ENCODE measurements at places on chromosomes 4 and X.

DNA sequence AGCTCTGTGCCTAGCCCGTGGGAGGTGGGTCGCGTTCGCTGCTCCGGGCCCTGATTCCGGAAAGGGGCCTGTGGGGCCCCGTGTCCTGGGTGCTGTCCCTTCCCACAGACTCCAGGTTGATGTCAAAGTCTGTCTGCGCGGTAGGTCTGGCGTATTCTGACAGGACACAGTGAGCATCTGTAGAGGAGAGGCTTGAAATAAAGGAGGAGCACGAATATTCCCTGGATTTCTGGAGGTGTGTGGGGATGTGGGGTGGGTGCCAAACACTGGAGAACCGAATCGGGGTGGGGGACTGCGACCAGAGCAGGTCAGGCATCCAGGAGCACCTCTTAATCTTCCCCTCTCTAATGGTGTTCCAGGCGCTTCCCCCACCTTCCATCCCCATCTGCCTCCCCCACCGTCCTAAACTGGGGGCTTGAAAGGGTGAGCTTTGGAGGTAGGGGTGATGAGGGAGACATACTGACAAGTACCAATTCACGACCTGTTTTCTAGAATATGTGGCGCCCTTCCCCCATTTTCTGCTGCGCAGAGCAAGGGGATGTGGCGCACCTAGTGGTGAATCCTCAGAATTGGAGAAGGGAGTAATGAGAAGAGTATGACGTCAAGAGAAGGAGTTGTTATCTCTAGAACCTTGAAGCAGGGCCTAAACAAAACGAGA lies 877 bp downstream of the GPRASP1 start:
- peak; percentile 28 for DNase-seq

DNA sequence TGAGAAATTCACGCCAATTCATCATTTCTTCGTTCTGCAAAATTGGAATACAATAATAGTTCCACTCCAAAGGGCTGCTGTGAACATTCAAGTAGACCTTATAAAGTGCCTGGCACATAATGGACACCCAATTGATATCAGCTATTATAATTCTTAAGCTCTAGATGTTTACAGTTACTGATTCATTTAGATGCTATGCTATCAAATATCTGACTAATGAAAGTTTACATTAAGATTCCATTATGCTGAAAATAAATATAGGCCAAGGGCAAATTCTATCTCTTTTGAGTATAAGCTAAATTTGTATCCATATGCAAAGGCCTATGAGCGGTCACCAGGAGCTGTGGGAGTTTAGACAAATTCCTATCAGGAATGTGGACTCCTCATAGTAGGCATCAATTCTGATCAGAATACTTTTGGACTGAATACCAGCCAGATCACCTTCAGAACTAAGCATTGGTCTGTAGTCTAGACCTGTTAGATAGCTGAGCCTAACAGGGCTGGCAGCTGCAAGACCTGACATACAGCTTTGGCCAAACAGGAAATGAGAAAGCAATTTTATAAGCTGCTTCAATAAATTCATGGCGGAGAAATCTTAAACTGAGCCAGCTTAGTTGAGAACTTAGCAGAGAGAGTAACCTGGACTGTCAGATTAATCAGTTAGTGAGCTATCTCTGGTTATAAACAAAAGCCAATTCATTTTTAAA lies 384.3 kb upstream of the ACTRT1 start:
- DNase-seq = no peak

DNA sequence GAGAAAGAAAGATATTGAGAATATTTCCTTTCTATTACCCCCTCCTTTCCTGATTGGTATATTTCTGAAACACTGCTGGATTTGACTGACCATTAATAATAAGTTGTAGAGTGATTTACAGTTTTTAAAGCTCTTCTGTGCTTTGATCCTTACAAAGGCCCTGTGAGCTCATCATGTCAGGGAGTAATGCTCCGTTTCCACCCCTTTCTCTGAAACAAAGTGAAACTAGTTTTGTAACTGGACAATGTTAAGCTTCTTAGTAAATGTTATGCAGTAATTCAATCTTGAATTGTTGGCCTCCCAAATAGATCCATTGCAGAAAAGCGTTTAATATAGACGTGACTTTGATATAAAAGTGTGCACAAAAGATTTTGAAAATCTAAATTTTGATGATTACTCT lies 190.1 kb upstream of the GNPDA2 start:
- DNase-seq = no peak

- no peak for DNase-seq
These were observed 123.6 kb upstream of the CPEB2 start for GRCh38 chr4:14878681-14879080.

- DNase-seq = no peak
These were observed 130.0 kb downstream of the AWAT2 start for GRCh38 chrX:69919749-69920148.

- DNase-seq = no peak
These were observed 1.8 kb downstream of the PPP1R2C start for GRCh38 chrX:42776195-42776594.

DNA sequence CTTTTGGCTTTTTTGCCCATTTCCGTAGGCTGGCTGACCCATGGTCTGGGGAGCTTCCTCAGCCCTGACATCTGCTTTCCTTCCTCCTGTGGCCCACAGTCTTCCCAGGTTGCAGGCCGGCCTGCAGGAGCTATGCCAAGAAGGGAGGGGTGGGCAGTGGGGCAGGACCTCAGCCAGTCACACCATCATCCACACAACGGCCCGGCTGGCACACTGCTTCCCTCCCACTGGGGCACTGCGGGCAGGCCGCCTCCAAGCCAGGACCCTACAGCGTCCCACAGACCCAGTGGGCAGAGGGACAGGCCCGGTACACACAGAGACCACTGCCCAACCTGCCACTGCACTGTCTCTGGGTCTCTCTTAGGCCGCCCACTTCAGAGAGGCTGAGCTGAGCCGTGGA lies 38.0 kb downstream of the CTBP1 start:
- no peak for DNase-seq

DNA sequence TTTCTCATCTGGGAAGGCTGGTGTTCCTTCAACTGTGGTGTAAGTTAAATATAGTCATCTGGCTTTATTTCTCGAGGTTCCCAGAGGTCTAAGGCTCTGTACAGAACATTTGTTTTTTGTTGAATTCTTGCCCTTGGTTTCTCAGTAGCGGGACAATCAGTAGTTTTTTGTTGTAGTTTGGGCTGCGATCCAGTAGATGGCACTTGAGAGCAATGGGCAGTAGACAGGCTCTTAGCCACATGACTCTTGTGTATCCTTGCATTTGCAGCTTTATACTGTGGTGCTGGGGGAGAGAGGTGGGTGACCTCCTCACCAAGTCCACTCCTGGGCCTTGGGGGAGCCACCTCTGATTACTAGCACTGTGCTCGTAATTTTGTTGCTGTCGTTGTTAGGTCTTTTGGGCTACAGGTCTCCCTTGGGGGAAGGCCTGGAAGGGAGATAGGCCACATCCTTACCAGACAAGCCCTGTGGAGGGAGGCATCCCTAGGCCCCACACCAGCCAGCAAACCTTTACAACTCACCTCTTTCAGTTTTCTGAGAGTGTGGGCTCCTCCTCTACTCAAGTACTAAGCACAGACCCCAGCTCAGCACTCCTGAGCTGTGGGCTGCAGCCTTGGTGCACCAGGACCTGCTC lies 8.1 kb downstream of the ETDB start:
- DNase-seq = no peak

DNA sequence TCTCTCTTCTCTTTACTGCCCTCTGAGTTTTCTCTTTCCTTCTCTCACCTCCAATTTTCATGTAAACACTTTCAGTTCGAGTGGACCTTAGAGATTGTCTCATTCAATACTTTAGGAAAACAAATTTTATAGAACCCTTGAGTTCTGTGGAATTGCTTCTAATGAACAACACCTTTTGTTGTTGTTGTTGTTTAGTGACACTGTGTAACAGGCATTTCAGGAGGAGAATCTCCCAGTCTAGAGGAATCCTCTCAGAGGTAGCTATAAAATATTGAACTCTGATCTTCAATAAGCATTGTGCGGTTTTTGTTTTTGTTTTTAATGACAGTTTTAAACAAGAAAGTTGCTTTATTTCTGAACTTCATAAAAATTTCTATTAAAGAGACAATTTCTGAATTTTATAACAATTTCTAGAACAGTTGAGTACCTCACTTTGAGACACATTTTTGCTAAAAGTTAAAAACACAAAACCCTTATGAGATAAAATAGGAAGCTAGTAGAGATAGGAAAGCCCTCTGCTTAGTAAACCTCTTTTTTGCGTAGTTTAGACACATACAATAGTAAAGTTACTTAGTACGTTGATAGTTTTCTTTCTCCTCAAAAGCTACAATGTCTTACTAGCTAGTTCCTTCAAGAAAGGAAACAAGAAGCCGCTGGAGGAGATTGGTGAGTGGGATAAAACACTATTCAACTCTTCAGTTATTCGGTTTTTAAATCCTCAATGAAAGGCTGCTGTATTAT lies 38.8 kb downstream of the CLCN3 start:
- DNase-seq = no peak

GRCh38 chrX:68462197-68462596 lies 28.9 kb upstream of the OPHN1 start:
- no peak for DNase-seq

DNA sequence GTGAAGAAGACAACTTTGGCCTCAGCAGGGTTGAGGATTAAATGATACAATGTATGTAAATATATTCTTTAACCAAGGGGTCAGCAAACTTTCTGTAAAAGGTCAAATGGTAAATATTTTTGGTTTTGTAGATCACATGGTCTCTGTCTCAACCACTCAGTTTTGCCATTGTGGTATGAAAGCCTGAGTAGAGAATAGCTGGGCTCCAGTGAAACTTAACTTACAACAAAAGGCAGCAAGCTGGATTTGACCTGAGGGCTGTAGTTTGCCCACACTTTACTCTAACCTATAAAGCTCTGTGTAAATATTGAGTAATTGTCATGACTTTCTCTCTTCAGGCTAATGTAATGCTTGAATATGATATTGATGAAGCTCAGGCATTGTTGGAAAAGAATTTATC lies 19.6 kb downstream of the VBP1 start:
- no peak for DNase-seq

GRCh38 chrX:19361701-19362100 lies 18.0 kb downstream of the PDHA1 start:
- no peak for DNase-seq

GRCh38 chr4:142449771-142450373 lies 396.2 kb downstream of the INPP4B start:
- no peak for DNase-seq

- no peak for DNase-seq
These were observed 28.7 kb upstream of the STOX2 start for GRCh38 chr4:183876268-183876934.

DNA sequence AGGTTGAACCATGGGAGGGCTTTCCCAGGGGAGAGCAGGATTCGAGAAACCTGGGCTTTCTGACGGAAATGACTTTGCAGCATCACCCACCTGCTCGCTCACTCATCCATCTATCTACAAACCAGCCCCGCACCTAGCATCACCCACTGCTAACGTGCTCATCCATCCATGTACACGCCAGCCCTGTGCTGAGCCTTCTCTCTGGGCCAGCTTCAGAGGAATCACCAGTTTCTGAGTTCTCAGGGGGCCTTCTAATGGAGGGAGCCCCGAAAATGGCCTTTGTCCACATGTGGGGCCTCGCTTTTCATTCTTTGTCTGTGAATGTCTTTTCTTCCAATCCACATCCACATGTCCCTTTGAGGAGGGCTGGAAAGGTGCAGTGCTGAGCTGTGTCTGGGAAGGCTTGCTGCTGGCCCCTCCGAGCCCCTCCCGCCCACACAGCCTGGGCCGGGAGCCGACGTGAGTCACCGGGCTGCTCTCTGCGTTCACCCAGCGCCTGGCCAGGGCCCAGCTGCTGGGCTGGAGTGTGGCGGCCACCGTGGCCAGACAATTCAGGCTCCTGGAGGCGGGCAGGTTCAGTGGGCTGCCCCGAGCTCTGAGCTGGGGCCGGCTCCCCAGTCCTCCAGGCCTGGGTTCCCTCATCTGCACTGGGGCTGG lies 14.7 kb downstream of the SORCS2 start:
- no peak for DNase-seq

GRCh38 chrX:104172788-104173187 lies 6.5 kb downstream of the FAM199X start:
- no peak for DNase-seq

- no peak for DNase-seq
These were observed 78.3 kb upstream of the UNC5C start for GRCh38 chr4:95627024-95627605.

DNA sequence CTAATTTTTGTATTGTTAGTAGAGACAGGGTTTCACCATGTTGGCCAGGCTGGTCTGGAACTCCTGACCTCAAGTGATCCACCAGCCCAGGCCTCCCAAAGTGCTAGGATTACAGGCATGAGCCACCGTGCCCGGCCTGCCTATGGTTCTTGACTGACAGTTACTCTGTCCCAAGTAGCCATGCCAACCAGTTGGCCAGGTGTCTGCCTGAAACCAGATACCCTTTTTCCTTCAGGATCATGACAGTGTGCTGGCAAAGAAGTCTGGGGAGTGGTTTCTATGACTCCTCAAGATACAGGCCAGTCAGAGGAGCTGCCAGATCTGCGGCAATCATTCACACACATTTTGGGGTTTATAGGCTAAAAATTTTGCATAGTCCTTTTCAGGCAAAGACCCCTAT lies 1.7 kb upstream of the LAS1L start:
- DNase-seq = no peak

DNA sequence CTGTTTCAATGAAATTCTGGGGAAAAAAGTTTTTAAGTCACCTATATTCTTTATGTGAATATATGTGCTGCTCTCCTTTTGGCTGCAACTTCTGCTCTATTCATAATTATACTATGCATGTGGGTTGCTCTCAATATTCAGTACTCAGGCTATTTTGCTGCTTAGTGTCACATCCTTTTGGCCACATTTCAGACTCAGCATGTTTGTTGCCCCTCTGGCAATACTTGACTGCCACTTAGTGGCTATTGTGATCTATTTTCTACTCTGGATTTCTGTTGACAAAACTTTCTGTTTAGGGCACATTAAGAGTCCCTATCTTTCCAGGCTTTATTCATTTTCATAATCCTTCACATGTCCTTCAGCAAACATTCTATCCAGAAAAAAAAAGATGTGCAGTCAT lies 15.8 kb upstream of the CT45A1 start:
- no peak for DNase-seq

DNA sequence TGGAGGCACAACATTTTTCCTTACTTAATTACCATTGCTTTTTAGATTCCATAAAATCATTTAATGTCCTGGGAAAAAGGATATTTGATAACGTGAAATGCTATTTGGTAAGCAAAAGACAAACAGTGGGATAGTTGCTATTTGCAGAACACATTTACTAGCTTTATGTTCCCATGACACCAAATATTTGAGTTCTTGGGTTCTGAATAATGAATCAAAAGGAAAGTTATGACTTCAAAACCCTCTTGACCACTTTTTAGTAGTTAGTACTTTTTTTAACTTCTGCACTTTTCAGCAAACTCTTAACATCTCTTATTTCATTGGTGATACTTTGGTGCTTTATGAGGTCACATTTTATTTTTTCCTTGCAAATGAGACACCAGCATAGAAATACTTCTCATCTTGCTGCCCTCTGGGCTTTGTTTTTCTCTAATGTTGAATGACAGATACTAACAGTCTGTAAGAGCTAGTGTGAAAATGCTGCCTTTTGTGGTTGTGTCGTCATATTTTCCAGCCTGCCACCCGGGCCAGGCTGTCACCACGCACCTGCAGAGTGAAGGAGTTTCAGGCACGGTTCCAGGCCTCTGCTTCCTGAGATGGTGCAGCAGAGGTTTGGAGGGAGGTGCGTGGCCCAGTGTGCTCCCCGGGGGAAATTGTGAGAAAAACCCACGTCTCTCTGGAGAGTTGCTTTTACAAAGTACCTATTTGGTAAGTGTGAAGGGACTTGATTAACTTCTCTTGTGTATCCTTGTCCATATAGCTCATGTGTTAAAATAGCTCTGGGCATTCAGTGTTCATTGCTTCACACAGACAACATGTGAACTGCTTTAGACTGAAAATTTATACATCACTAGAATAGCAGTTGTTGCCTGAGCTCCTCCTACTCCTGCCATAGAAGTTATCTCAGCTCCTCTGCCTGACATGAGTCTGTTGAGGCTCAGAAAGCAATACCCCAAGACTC lies 34.7 kb downstream of the MSL3 start:
- peak; percentile 23 for DNase-seq
